ENCODE measurements at places on chromosomes 1 and 21. TPM values are rescaled to one million over a fixed set of nuclear protein-coding genes. Genes with fewer than 3 reads are reported as not detected.

MX2 gene
- total RNA-seq, result 2.0 TPM

HEYL gene
- total RNA-seq, result 0.57 TPM

SYNC gene
- 6.3 TPM for total RNA-seq

SLC44A5 gene
- total RNA-seq, result under 0.01 TPM

All from placental pericyte (primary cell).